ENCODE measurements at places on chromosomes 5 and 9.

DNA sequence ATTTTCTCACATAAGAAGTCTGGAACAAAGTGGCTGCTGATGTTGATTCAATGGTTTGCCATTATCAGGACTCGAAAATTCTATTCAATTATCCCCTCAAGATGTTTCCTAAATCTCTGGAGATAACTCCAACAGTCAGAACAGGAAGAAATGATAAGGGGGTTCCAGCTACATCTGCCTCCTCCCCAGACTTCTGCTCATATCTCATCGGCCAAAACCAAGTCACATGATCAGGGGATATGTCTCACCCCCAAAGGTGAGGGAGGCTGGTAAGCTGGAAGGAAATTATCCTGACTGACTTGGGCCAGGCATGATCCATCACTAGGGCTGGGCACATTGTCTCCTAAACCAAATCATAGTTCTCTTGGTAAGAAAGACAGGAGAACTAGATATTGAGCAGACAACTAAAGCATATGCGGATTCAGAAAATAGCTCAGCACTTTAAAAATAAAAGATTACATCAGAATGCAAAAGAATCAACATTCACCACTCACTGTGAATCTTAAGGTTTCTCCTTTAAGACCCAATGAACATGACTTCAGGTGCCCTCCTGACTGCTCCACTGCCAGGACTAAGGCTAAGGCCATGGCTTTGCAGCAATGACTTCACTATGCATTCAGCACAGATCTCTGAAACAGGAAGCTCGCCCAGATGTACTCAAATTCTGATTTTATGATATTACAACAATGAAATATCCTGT, 306.3 kb downstream of the ENC1 start:
- DNase-seq: no peak

DNA sequence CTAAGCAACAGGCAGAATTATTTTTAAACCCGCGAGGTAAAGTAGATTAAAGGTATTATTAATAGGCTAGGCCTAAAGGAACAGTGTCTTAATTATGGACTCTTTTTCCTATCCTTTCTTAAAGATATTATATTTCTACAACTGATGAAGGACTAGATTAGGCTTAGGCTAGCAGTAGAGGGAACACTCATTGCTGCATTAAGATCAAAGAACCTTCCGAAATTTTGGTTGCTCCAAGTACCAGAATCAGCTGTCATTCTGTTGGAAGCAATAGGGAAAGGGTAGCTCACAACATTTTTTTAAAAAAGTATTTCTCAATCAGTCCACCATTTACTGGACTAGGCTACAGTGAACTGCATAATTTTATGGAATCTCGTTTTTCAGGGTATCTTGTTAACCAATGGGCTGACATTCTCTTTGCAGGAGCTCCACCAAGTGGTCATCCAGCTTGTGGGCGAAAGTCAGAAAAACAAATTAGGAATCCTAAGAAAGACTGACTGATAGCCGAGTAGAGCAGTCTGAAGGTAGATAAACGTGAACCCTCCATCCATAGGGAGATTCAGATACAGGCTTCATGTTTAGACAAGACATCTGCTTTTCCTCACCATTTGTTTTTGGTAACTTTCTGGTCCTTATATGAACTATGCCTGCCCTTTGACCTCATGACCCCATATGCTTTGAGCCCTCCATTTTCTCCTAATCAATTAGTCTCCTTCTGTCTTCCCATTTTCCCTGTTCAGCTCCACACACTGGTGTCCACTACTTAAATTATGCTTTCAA, 103.6 kb upstream of the CHD1 start:
- no peak for DNase-seq

GRCh38 chr5:1672396-1672795, 127.2 kb downstream of the MRPL36 start:
- no peak for DNase-seq

- DNase-seq: no peak
Observed at GRCh38 chr5:54930736-54931135, 54.7 kb downstream of the ESM1 start.

GRCh38 chr5:75668445-75668844, 48.8 kb downstream of the POC5 start:
- DNase-seq: no peak

DNA sequence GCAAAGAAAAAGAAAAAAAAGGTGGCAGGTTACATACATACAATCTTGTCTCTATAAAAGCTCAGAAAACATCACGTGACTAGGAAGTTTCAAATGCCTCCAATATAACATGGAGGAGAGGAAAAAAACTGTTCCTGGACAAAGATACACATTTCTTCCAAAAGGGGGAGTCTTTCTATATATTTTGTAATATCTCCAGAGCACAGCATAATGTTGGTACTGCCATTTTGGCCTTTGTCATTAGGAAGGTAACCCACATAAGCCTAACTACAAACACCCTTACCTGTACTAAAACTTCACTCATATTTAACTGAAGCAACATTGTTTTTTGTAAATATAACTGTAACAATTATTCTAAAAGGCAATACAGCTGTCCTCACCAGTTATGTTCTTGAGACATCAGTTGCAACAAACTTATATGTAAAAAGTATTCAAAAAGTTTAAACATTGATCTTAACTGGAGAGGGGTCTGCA, 1.2 kb upstream of the BTF3 start:
- no peak for DNase-seq

DNA sequence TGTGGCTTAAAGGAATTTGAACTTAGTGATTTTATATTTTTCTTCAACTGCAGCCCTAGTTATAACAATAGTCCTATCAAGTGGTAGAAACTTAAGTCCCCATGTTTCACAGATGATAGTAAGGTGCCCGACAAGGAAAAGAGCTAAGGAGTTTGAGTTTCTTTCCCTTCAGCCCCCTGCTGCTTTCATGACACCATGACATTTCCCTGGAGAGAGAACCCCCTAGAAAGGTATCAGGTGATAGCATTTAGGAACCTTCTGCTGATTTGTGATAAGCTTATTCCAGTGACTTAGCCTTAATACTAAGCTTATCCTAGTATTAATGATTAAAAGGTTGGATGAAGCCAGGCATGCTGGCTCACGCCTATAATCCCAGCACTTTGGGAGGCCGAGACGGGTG, 623.8 kb upstream of the TYRP1 start:
- no peak for DNase-seq

DNA sequence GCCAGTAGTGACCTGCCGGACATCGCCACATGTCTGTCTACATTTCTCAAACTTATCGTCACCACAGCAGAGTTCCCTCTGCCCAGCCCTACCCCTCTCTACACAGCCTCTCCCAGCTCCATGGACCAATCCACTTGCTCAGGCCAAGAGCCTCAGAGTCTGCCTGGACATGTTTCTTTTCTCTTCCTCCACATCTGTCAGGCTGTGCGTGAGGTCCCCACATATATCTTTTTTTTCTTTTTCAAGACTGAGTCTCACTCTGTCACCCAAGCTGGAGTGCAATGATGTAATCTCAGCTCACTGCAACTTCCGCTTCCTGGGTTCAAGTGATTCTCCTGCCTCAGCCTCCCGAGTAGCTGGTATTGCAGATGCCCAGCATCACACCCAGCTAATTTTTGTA, 62.7 kb upstream of the GGTA1 start:
- DNase-seq: no peak

- no peak for DNase-seq
Observed at GRCh38 chr9:127755061-127756060, 20.3 kb upstream of the TOR2A start.

DNA sequence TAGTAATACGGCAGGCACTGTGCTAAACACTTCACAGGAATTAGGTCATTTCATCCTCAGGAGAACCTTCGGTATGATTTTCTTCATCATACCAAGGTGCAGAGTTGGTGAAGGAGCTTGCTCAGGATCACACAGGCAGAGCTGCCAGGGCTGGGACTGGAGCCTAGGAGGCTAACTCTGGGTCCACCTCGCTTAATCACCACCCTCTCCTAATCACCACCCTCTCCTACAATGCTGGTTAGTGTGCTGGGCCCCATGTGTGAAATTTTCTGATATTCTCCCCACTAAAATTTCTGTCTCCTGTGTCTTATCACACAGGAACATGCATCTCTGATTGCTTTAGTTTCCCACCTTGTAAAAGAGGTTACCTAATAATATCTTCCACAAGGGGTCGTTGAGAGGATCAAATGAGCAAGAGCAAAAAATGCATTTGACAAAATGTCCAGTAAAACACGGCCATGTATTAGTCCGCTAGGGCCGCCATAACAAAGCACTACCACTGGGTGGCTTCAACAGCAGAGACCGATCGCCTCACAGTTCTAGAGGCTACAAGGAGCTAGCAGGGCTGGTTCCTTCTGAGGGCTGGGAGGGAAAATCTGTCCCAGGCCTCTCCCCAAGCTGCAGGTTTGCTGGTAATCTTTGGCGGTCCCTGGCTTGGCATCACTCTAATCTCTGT, 128.2 kb upstream of the NFIB start:
- DNase-seq: no peak

DNA sequence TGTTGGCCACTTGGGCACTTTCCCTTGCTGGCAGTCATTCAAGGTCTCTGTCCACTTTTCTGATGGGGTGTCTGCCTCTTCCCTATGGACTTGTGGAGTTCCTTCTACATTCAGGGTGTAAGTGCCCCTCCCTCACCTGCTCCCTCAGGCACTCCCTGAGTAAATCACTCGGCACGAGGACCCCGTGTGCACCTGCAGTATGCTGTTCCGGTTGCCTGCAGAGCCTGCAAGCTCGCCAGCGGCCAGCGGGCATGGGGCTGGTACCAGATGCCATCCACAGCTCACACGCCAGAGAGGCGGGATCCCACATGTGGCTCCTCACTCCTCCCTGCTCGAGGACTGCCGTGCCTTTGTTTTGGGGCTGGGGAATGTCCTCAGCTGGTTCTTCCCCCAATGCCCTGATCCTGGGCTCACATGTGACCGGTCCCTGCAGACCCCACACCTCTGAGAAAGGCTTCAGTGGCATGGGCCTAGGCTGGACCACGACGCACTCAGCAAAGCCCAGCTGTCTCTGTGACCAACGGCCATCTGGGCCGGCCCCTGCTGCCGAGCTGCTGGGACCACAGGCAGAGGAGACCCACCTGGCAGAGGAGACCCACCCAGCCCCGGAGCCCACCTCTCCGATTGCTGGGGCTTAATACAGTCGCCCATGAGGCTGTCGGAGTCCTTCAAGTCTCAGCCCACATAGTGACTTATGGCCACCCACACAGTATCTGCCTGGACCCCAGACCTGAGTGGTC, 46.1 kb upstream of the CLPTM1L start:
- no peak for DNase-seq

GRCh38 chr9:131238402-131239021, 37.8 kb downstream of the FAM78A start:
- DNase-seq: no peak

- no peak for DNase-seq
Observed at GRCh38 chr9:27073841-27074728, 34.9 kb upstream of the TEK start.

- no peak for DNase-seq
Observed at GRCh38 chr9:7691909-7692308, 107.7 kb downstream of the DMAC1 start.

DNA sequence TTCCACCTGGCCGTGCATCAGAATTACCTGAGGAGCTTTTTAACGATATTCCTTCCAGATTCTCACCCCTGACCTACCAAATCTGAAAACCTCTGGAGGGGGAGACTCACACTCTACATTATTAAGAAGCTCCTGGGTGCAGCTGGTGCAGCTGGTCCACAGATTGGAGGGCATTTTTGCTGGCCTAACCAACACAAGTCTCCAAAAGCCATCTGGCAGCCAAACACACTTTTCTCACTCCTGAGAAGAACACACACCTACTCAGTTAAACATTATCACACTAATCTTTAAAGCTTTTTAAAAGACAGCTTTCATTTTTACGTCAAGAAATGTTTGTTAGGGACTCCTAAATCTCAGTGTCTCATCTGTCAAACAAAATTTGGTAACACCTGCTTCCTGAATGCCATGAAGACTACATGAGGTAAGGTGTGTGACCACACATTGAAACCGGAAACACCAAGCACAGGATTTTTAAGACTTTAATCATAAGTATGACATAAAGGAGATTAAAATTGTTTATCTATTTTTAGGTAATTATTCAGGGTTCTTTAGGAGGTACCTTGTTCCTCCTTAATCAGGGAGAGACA, 14.2 kb upstream of the PTPN3 start:
- DNase-seq: no peak

DNA sequence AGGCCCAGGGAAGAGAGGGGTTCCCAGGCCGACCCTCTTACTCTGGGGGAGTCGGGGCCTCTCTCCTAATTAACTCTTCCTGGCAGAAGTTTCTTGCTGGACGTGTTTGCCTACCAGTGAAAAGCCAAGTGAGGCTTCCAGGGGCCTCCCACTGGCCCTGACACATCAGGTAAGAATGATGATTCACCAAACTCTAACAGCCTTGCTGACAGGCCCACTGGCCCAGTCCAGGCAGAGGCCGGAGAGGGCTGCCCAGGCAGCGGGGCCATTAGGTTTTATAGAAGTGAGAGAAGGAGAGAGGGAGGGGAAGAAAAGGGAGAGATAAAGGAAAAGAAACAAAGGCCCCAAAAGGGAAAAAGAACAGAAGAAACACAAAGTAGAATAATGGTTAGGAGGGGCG, 50.8 kb upstream of the FOXE1 start:
- no peak for DNase-seq

GRCh38 chr5:166382031-166382430, 1909.4 kb upstream of the WWC1 start:
- no peak for DNase-seq

DNA sequence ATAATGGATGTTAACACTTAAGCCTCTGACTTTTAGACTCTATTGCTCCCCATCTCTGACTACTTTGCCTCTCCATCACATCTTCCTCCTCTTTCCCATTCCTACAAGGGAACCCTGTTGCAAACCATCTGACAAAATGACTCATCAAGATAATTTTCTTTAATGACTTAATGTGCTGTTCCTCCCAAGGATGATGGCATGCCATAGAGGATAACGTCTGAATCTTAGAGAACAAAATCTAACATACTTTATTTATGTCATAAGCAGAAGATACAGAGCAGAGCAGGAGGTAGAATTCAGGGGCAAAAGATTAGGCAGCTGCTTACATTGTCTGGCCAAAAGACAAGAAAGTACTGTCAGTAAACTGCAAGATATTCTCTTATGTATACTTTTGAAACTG, 76.8 kb downstream of the FGF10 start:
- no peak for DNase-seq

DNA sequence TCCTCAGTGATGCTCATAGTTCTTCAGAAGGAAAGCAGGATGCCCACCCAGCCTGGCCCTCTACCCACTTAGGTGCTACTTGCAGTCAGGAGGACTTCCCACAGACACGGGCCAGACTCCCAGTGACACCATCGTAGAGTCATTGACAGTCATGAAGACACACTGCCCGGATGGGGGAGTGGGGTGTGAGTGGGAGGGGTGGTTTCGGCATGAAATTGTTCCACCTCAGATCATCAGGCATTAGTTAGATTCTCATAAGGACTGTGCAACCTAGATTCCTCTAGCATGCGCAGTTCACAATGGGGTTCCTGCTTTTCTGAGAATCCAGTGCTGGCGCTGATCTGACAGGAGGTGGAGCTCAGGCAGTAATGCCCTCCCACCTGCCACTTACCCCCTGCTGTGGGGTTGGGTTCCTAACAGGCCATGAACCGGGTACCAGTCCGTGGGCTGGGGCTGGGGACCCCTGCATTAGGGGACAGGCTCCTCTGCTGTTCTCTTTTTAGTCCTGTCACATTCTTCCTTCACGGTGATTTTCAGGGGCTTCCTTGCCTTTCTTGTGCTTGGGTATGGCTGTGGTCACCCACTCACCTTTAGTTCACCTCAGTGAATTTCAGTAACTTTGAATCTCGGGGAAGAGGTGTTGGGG, 88.2 kb upstream of the ANKRD55 start:
- DNase-seq: no peak

- DNase-seq: peak; percentile 65
Observed at GRCh38 chr9:137241490-137242268, 592 bp downstream of the TUBB4B start.

GRCh38 chr5:6721442-6721841, 8.2 kb downstream of the TENT4A start:
- DNase-seq: no peak

Measured in GM12891 (cell line).